ENCODE measurements at places on chromosomes 2 and 18. TPM values are rescaled to one million over a fixed set of nuclear protein-coding genes. Genes with fewer than 3 reads are reported as not detected.

The RBMS1 gene
- 70.2 TPM for total RNA-seq

The KCNS3 gene
- total RNA-seq: not detected

The PARD6G gene
- total RNA-seq: 0.54 TPM

The GLB1L gene
- 10.5 TPM for total RNA-seq

The SPC25 gene
- total RNA-seq: not detected

The CD302 gene
- total RNA-seq: 23.0 TPM

The FAM161A gene
- 8.1 TPM for total RNA-seq

DNA sequence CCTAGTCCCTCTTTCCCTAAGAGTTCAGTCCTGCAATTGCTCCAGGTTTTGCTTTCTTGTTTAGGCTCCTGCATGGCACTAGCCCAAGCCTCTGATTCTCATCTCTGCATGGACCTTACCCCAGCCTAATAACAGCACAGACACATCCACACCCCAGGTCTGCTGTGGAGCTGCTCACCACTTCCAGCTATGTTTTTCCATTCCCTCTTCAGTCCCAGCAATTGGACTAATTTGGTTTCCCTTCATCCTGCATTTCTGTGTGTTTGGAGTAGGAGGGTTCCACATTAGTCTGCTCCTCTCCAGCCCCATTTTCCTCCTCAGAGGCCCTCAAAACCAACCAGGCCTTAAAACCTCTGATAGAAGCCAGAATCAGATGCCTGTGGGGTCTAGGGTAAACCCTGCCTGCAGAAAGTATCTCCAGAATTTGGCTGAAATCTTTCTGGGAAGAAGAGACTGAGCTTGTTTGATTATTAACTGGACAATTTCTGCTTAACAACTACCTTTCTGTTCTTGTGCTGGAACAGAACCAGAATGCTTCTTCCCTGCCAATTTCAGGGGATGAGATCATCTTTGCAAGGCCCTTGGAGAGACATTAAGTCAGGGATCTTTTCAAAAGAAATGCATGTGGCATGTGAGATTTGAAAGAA is 95.9 kb downstream of the GFPT1 start:
- peak; percentile 82 for DNase-seq

DNA sequence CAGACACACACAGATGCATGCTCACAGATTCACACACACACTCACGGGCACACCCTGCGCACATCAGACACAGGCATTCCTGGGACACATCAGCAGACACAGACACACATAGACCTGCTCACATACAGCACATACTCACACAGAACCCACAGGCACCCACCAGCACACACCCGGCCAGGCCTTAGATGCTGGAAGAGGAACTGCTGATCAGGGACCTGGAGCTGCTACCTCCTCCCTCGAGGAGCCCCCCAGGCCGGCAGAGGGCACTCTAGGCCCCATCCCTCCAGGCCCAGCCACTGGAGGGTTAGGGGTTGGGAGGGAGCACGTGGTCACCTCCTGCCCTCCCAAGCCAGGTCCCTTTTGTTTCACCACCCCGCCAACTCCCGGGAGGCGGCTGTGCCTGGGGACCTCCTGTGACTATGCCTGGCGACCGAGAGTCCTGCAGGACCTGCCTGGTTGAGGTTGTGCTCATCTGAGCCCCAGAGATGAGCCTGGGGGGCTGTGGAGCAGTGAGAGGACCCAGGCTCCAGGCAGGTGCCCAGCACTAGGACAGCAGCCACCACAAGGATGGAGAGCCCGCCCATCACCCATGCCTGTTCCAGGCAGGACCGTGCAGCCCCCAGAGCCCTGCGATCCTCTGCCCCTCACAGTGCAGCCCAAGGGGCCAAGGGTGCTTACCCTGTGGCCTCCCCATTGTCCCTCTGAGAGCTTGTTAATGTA is 21.0 kb upstream of the PTMA start:
- DNase-seq: peak; percentile 28

DNA sequence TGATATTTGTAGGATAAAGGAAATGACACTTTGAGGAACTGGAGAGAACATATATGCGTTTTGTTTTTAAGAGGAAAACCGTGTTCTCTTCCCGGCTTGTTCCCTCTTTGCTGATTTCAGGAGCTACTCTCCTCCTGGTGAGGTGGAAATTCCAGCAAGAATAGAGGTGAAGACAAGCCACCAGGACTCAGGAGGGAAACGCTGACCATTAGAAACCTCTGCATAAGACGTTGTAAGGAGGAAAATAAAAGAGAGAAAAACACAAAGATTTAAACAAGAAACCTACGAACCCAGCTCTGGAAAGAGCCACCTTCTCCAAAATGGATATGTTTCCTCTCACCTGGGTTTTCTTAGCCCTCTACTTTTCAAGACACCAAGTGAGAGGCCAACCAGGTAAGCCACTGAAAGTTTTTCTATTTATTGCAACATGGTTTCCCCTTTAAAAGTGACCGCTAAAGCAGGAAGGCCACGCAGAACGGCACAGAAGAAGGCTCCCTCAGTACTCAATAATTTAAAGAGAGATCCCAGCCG is 735 bp downstream of the NRP2 start:
- DNase-seq: peak; percentile 31

DNA sequence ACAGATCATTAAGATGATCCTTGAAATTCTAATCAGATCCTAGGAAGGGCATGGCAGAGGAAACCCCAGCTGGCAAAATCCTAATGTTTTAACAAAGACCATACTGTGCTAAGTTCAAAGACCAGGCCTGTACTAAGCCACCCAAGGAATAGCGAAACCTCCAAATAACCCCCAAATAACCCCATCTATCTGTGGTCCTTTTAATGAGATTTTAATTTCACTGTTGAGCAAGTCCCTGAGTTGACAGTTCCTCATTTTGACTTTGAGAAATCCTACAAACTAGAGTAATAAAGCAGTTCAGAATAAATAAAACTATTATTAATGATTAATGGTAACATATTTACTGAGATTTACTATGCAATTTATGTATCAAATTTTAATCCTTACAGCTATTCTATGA is 259.8 kb downstream of the STK39 start:
- no peak for DNase-seq

GRCh38 chr18:63511285-63511684 is 30.9 kb upstream of the SERPINB12 start:
- DNase-seq: peak; percentile 55

GRCh38 chr2:47905386-47906156 is 727 bp downstream of the FBXO11 start:
- peak; percentile 47 for DNase-seq

- peak; percentile 84 for DNase-seq
Observed at GRCh38 chr2:101145406-101145805, 5.8 kb downstream of the TBC1D8 start.

GRCh38 chr18:57587098-57587661 is 678 bp upstream of the FECH start:
- no peak for DNase-seq

DNA sequence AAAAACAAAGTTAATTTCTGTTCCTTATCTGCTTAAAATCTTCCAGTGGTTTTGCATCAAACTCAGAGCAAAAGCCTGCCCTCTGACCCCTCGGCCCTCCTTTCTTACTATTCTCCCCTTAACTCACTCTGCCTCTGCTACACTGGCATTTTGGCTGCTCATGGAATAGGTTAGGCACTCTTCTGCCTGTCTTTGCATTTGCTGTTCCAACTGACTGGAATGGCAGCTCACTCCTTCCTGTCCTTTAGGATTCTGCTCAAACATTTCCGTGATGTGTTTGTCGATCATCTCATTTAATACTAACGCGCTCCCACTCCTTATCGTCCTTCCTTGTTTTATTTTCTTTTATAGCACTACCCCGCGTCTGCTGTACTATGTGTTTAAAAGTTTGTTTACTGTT is 815 bp downstream of the CEBPZ start:
- DNase-seq: peak; percentile 6

GRCh38 chr2:227504700-227505099 is 32.7 kb downstream of the AGFG1 start:
- no peak for DNase-seq

- no peak for DNase-seq
Observed at GRCh38 chr18:55085557-55086285, 126.5 kb upstream of the CCDC68 start.

All from fibroblast of the aortic adventitia (primary cell).